ENCODE measurements at places on chromosomes 13 and 19.

DNA sequence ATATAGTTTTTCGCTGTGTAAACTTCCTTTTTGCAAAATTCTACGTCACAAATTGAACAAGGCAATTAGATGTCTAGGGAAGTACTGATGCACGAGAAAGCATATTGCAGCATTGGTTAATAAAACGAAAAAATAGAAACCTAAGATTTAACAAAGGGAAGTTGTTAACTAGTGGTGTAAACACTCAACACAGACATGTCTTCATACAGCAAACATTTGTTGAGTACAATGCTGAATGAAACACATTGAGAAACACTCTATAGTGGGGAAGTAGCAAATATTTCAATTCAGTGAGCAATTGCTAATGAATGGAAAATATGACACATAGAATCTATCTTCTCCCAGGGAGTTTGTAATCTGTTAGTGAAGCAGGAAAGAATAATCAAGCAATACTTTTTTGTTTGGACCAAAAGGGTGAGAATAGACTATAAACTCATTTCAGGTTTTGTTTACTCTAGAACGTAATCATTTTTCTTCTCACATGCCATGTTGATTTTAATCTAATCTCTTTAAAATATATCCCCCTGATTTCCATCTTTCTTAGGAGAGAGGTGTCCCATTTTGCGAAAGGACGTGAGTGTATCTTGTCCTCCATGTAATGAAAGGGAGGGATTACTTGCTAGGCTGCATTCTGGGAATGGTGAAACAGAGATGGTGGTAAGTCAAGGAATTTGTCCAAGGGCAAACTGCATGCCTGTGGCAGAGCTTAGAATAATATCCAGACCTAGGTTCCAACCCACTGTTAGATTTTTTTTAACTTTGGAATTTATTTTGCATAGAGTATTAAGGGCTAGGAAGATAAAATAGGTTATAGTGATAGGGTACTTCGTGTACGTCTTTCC, 1.7 kb upstream of the ANKRD10 start:
- no peak for DNase-seq

- no peak for DNase-seq
These were observed 5.0 kb upstream of the MICU2 start for GRCh38 chr13:21608961-21609360.

DNA sequence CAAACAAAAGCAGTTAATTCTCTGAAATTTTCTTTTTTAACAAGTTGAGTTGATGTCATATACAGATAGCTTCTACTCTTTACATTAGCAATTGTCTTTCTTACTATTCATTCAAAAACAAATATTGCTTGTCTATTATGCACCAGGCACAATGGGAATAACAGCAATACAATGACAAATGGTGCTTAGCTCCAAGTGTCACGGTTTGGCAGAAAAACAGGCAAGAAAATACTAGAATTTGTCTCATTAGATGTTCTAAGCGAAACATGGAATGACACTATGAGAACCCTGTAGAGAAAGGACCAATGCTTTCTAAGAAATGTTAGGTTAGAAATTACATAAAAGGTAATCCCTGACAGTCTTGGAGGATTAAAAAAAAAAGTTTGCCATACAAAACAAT, 187.6 kb downstream of the PCDH9 start:
- no peak for DNase-seq

- DNase-seq = no peak
These were observed 62.1 kb downstream of the KLF2 start for GRCh38 chr19:16386619-16387240.

DNA sequence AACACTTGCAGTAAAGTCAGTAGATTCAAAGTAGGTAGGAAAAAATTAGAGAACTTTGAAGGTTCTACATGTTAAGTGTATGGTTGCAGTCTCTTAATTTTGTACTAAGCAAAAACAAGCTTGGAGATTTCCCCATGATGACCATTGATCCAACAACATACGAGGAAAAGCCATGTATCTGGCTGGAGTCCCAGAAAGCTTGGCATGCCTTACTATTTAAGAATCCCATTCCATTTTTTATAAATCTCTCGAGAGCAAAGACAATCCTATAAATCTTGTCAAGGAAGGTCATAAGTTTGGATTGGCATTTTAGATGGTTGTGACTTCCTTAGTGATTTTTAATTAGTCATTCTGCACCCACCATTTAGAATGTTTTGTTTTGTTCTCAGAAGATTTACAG, 495.9 kb downstream of the GPC5 start:
- DNase-seq = no peak

DNA sequence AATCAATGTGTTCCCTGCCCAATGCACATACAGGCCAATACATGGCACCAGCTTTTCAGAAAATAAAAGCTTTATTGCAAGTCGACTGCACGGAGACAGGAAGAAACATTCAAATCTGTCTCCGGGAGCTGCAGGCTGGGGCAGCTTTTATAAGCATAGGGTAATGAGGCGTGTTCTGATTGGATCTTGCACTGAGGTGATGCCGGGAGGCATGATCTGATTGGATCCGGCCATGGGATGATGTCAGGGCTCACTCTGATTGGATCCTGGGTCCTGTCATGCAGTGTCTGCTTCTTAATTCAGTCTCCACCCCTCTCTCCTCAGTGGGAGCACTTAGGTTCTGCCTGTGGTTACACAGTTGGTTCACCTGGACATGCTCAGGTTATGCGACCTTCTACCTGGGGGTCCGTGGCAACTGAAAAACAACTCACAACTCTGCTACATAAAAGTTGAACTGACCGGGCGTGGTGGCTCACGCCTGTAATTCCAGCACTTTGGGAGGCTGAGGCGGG, 11.8 kb upstream of the FBN3 start:
- DNase-seq = no peak

- no peak for DNase-seq
These were observed 8.5 kb upstream of the PEX11G start for GRCh38 chr19:7497292-7497691.

- no peak for DNase-seq
These were observed 28.4 kb upstream of the GPR183 start for GRCh38 chr13:99335603-99336002.

- no peak for DNase-seq
These were observed 73.9 kb downstream of the WTIP start for GRCh38 chr19:34555447-34555846.

- DNase-seq = no peak
These were observed 19.9 kb downstream of the KCTD4 start for GRCh38 chr13:45180713-45181601.

DNA sequence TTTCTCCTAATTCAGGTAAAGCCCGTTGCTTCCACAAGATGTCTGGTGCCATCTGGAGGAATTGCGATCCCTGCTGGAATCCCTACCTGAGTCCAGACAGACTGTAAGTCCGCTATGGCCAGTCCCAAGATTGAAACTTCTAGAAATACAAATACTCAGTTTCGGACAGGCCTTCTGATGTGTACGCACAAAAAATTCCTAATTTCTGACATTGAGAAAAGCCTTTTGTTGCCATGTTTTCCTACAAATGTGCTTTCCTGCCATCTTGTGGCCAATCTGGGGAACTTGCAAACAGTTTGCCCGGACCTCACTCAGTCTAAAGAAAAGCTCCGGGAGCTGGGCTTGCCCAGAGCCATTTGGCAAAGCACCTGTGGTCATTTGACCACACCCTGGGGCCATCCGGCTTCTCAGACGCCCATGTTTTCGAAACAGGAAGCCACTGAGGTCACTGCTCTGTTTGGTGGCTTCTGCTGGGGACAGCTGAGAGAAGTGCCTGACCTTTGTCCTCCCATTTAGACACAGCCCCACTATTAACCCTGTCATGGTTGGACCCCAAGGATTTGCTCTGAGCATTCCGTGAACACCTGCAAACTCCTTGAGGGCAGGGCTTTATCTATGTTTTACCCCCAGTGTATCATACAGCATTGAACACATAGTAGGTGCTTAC, 79.4 kb downstream of the SLC15A1 start:
- no peak for DNase-seq

DNA sequence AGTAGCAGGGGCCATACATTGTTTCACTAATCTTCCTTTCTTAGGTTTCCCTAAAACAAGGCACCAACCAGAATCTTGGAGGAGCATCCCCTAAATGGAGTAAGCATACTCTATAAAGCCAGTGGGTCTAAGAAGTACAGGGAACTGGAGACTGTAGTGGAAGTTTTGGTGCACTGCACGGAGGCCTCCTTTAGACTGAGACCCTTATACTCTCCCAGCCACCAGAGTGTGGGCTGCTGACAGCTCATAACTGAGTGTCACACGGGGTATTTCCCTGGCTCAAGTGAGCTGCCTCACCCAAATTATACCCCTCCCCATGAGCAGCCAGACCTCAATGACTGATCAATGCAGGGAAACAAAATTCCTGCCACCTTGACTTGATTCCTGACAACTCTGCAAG, 349.5 kb downstream of the NDFIP2 start:
- no peak for DNase-seq

DNA sequence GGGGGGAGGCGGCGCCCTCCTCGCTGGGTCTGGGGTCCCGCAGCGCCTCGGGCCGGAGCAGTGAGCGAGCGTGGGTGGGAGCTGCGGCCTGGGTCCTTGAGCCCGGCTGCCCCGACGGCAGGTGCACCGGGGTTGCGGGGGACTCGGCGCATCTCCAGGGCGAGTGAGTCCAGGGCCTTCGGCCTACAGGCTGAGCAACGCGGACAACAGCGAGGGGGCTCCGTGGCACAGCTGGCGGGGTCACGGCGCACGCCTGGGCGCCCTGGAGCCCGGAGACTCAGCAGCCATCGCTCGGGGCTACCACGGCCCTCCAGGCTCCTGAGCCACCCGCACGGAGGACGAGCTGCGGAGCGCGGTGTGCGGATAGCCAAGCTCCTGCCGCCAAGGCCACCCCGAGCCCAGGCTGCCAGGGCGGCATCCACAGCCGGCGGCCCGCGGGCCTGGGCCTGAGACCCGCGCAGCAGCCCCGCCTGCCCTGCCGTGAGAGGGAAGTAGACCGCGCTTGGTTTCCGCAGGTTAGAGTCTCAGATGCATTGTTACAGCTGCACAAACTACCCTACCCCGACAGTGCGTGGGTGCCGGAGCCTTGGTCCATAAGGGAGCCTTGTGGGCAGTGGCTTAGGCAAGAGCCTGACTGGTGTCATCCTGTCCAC, 253.9 kb upstream of the SGCG start:
- peak; percentile 73 for DNase-seq

GRCh38 chr19:6421075-6422014, 3.3 kb downstream of the KHSRP start:
- no peak for DNase-seq

DNA sequence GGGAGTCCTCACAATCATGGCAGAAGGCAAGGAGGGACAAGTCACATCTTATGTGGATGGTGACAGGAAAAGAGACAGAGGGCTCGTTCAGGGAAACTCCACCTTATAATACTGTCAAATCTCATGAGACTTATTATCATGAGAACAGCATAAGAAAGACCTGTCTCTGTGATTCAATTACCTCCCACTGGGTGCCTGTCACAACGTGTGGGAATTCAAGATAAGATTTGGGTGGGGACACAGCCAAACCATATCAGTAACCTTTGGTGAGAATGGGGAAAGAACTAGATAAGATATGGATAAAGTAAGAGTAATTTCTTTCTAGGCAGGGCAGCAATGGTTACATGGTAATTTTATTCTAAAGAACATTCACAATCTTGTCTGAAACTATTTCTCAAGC, 344.9 kb upstream of the KLF12 start:
- no peak for DNase-seq

DNA sequence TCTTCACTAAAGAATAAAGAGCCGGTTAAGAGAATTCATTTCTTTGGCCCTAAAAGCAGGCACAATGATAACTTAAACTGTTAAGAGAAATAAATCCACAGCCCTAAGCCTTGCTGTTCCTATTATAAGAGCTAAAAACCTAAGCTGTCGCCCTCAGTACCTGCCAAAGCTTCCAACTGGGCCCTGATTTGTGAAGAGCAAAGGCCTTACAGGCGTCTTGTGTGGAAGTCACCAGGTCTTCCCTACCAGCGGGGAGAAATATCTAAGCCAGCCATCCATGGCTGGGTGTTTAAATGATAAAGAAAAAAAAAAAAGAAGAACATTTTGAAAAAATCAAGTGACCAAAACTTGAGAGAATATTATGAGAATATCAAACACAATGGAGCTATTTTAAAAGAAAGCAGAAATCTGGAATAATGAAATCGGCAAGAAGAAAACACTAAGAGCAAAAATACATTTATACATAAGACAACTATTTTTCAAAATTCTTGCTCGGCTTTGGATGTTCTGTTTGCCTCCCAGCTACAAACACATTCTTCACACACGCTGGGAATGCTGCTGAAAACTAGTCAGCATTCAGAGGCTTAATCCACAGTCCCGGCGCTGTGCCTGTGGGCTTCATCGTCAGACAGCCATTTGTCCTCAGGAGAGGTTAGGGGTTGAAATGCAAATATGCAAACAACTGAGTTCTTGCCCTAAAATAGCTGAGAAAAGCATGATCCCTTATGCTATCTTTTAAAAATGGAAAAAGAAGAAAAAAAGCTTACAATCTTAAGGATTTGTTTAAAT, 89.8 kb upstream of the LSM14A start:
- DNase-seq = no peak

DNA sequence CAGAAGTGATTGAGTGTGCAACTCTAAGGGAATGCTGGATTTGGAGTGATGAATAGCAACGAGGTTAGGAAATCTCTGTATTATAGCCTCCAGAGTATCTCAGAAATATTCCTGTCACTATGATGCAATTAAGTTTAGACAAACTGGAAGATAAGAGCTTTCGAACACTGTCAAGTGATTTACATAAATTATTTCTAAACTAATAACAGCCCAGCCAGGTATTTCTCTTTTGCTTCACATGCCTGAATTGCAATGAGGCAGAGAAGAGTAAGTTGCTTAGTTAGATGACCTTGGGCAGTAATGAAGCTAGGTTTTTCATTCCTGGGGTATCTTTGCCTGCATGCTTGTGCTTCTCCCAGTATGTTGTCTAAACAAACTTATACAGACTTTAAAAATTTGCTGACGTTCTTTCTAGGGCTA, 134.5 kb downstream of the LMO7 start:
- no peak for DNase-seq

DNA sequence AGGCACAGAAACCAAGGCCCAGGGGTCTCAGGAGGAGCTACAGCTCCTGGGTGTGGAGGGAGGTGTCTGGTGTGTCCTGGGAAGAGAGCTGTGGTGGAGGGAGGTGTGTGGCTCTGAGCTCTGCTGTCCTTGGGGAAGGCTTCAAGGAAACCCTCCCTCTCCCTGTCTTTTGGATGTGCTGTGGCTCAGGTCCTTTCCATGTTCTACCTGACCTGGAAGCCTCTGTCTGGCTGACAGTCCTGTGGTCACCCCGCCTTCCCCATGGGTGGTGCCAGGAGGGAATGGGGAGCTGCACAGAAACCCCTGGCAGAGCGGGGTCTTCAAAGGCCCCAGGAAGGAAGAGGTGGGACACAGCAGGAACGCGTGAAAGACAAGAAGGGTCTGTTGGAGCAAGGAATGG, 617 bp upstream of the CEACAM7 start:
- no peak for DNase-seq

DNA sequence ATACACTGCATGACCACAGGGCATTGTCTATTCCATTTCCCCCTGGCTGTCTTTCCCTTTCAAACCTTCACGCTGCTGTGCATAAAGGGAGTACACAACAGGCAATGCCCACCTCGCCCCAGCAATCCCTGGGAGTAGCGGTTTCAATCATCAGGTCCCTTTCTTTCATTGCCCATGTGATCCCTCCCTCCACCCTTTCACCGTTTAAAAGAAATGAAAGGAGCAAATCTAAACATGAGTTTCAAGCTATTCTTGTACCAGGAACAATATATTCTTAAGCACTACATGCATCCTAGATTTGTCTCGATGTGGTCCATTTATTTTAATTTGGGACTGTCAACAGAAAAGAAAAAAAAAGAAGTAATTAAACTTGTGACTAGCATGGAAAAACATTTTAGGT, 123.4 kb upstream of the ARGLU1 start:
- DNase-seq = no peak

Data from osteocyte (in vitro differentiated cells).